ENCODE measurements at places on chromosomes 1 and 21.

- no peak for DNase-seq
Measured at GRCh38 chr1:112672009-112672408, 2.5 kb upstream of the MOV10 start.

- DNase-seq = no peak
Measured at GRCh38 chr1:79079770-79080169, 73.2 kb upstream of the ADGRL4 start.

- no peak for DNase-seq
Measured at GRCh38 chr21:31254131-31254530, 89.9 kb downstream of the TIAM1 start.

- DNase-seq = no peak
Measured at GRCh38 chr1:6958407-6959030, 173.3 kb downstream of the CAMTA1 start.

DNA sequence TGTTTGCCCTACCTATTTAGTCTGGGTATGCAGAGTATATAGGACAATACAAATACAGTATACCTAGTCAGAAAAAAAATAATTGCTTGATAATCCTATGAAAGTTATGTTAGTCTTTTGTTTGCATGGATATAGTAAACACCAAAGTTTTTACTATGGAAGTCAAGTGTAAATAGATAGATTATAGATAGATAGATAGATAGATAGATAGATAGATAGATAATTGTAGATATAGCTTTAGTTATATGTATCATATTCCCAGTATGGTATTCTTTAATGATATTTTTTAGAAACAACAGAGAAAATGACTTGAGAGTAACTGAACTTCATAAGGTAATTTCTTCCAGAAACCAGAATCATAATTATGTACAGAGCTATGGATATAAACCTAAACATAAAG lies 158.2 kb downstream of the NCAM2 start:
- DNase-seq = no peak
